ENCODE measurements at places on chromosomes 5 and 9.

- DNase-seq = no peak
Observed at GRCh38 chr5:96857924-96858323, 18.4 kb upstream of the ERAP2 start.

DNA sequence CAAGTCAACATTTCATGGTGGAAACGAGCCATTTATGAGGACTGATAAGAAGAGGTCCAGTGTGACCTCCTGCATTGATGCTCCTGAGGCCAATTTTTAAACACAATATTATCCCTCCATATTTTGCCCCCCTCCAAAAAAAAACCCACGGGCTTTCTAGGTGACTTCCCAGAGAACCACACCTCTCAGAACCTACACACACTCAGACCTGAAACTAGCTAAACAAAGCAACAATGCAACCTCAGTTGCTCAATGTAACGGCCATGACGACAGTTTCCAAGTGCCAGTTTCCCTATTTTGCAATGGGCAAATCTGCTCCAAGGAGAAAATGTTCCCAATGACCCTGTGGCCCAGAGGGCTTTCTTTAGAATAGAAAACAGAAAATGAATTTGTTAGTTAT is 3.5 kb downstream of the NRG2 start:
- no peak for DNase-seq

DNA sequence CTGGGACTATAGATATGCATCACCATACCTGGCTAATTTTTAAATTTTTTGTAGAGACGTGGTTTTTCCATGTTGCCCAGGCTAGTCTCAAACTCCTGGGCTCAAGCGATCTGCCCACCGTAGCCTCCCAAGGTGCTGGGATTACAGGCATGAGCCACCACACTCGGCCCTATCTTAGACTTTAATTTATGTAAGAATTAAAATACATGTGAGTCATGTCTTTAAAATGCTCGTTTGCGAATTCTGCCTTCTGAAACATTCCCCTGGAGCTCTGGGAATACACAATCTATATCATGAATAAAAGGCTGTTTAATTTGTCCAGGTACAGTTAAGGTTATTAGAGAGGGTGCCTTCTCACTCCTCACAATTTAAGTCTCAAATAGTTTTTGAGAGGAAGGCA is 32.8 kb downstream of the RHOBTB3 start:
- DNase-seq = no peak

DNA sequence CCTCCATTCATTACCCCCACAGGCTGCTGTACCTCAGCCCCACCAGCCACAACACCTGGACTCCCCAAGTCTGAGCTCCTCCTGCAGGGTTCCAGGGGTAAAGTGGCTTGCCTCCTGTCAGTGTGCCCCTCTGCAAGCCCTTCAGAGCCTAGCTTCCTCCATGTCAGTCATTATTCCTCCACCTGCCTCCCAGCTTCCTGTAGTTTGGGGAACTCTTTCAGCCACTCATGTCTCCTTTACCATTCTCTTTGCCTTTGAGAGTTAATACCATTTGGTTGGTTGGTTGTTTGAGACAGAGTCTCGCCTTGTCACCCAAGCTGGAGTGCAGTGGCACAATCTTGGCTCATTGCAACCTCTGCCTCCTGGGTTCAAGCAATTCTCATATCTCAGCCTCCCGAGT is 36.2 kb downstream of the IRF1 start:
- no peak for DNase-seq

DNA sequence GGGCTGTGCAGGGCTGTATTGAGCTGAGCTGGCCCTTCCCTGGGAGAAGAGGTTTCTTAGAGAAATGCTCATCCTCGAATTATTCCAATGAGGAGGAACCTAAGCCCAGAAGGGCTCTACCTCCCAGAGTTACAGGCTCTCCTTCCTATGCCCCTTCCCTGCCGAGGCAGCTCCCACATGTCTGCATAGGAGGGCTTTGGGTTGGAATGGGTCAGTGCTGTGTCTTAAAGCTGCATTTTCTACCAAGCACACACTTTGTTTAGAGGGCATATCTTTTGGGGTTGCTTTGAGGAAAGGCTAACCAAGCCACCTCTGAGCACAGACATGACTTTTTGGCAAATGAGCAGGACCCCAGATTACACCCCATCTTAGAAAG is 9.1 kb downstream of the NEK6 start:
- DNase-seq = no peak

GRCh38 chr5:149865746-149866145 is 78.8 kb downstream of the PDE6A start:
- DNase-seq = no peak

DNA sequence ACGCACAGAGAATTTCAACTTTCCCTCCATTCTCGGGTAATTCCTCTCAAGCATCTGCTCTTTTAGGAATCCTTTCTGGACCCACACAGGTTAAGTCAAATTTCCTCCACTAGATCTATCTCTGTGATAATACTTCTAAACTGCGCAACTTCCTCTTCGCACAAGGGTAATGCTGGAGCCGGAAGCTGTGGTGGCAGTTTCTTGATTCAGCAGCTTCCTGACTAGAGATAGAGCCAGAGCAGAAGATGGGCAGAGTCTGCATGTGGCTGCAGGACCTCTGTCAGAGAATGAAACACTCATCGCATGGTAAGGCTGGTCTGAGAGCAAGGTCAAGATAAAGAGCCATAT is 11.1 kb upstream of the CDC42SE2 start:
- no peak for DNase-seq

DNA sequence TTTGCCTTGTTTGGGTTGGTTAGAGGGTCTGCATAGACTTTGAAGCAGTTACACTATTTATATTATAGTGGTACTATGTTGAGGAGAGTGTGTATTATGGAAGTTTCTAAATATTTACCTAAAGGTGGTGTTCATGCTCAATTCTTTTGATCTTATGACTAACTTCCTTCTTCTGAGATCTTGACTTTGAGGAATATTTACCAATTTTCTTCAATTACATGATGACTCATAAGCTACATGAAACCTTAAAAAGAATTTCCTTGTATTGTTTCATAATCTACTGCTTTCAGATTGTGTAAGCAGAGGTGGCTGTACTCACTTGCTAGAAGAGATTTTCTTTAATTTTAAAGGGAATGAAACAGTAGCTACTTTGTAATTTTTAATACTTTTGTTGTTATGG is 276.1 kb downstream of the TAF11L14 start:
- no peak for DNase-seq

DNA sequence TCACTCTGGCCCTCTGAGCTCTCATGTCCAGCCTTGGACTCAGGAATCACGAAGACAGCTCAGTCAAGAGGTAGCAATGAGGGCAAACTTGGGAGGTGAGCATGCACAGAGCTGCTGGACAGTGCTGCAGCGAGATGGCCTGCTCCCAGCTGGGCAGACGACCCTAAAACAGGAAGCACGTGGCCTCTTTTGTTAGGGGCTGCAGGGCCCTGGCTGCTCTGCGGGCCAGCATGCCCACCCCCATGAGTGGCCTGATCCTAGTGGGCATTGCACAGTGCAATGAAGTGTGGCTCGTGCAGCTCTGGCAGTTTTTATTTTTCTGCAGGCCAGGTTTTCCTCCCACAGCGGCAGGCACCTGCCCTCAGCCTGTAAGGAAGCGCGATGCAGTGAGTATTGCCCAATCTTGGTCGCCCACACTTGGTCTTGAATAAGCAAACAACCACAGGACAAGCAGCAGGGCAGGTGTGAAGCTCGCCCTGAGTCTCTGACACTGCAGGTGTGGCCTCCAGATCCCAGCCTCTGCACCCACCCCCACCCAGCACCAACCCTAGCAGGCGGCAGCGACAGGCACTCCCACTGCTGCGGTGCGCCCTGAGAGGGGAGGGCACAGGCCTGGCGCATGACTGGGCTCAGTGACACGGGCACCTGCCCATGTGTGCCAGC is 60.8 kb downstream of the SEMA4D start:
- DNase-seq = no peak

GRCh38 chr5:55927861-55928655 is 66.7 kb downstream of the IL6ST start:
- no peak for DNase-seq
